ENCODE measurements at places on chromosomes 4 and X. TPM values are rescaled to one million over a fixed set of nuclear protein-coding genes. Genes with fewer than 3 reads are reported as not detected.

The IL2 gene
- total RNA-seq, result not detected

- H3K4me1 ChIP-seq, result no peaks in the 10 kb centered on the region
- H3K27ac ChIP-seq, result no peak overlapping the region
- H3K27me3 ChIP-seq, result no peaks in the 10 kb centered on the region
- H3K4me3 ChIP-seq, result no peak overlapping the region
Measured at GRCh38 chrX:110053453-110053852, 50.5 kb downstream of the TMEM164 start.

DNA sequence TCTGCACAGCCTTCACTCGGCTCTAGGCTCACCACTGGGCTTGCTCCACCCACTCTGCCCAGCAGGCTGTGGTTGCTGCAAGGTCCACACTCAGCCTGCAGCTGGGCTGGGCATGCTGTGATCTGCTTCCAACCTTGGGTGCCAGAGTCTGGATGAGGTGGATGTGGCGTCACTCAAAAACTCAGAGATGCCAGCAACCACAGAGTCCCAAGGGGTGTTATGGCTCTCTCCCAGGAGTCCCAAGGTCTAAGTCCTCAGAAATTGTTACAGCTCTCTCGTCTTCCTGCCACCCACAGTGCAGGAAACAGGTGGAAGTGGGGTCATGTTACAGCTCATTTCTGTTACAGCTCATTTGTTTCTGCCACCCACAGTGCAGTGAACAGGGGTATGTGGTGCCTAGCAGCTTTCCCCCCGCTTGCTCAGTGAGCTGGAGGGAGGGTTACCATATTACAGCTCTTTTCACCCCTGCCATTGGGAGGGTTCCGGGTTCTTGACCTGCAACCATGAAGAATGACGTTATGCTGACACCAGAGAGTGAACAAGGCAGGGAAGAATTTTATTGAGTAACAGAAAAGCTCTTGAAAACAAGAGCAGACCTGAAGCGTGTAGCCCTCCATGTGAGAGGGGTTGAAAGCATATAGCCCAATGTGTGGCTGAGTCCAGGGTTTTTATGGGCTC, 893.9 kb downstream of the PCDH7 start:
- H3K27ac ChIP-seq, result no peak overlapping the region
- DNase-seq, result peak; percentile 0
- no peaks in the 10 kb centered on the region for H3K4me1 ChIP-seq
- H3K36me3 ChIP-seq, result no peaks in the 10 kb centered on the region
- H3K27me3 ChIP-seq, result no peaks in the 10 kb centered on the region
- H3K4me3 ChIP-seq, result no peak overlapping the region

The TENM3 gene
- total RNA-seq, result 127 TPM

GRCh38 chr4:90824266-90825150, 697.3 kb downstream of the CCSER1 start:
- no peaks in the 10 kb centered on the region for H3K4me1 ChIP-seq
- H3K27ac ChIP-seq, result no peak overlapping the region
- no peaks in the 10 kb centered on the region for H3K27me3 ChIP-seq
- H3K36me3 ChIP-seq, result no peaks in the 10 kb centered on the region
- no peak for DNase-seq
